Activated T-cell treated with anti-CD3 and anti-CD28 coated beads for 4 hours (primary cell): ENCODE measurements at places on chromosomes 7 and 10.

- DNase-seq = no peak
These were observed 234.0 kb downstream of the ZMYND11 start for GRCh38 chr10:369221-369683.

DNA sequence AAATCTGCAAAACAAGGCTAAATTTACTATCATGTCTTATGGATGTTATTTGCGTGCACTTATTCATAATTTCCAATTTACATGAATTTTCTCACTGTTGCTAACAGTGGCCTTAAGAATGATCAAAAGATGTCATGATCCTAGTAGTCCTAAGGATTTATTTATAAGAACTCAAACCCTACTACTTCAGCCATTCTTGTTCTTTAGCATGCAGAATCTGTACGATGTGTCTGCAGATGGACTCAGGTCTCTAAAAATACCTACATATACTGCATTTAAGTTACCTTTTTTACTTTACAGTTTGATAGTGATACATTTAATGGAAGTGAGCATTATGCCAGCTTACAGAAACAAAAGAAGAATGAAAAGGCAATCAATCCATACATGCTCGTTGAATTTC lies 91.2 kb downstream of the ZNF277 start:
- DNase-seq = no peak

GRCh38 chr10:45592926-45593325 lies 79.6 kb downstream of the ZFAND4 start:
- DNase-seq = no peak

GRCh38 chr10:35890676-35891495 lies 248.8 kb upstream of the FZD8 start:
- no peak for DNase-seq

- peak; percentile 19 for DNase-seq
These were observed 129.3 kb downstream of the PKD1L1 start for GRCh38 chr7:47818796-47819606.

DNA sequence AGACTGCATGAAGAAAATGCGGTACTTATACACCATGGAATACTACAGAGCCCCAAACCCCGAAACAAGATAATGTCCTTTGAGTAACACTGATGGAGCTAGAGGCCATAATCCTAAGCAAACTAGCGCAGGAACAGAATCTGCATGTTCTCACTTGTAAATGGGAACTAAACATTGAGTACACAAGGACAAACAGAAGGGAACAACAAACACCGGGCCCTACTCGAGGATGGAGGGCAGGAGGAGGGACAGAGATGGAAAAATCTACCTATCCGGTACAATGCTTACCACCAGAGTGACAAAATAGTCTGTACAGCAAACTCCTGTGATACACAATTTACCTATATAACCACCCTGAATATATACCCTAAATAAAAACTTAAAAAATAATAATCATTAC lies 507.9 kb downstream of the IPMK start:
- no peak for DNase-seq

DNA sequence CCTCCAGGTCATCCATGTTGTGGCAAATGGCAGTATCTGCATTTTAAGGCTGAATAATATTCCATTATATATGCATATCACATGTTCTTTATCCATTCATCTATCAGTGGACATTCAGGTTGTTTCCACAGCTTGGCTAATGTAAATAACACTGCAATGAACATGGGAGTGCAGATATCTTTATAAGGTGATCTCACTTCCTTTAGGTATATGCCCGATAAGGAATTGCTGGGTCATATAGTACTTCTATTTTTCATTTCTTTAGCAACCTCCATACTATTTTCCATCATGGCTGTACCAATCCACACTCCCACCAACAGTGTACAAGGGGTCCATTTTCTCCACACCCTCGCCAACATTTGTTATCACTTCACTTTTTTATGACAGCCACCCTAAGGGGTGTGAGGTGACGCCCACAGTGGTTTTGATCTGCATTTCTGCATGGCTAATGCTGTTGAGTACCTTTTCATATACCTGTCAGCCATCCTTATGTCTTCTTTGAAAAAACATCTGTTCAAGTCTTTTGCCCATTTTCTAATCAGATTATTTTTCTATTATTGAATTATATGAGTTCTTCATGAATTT lies 18.9 kb downstream of the ABI1 start:
- DNase-seq = no peak

DNA sequence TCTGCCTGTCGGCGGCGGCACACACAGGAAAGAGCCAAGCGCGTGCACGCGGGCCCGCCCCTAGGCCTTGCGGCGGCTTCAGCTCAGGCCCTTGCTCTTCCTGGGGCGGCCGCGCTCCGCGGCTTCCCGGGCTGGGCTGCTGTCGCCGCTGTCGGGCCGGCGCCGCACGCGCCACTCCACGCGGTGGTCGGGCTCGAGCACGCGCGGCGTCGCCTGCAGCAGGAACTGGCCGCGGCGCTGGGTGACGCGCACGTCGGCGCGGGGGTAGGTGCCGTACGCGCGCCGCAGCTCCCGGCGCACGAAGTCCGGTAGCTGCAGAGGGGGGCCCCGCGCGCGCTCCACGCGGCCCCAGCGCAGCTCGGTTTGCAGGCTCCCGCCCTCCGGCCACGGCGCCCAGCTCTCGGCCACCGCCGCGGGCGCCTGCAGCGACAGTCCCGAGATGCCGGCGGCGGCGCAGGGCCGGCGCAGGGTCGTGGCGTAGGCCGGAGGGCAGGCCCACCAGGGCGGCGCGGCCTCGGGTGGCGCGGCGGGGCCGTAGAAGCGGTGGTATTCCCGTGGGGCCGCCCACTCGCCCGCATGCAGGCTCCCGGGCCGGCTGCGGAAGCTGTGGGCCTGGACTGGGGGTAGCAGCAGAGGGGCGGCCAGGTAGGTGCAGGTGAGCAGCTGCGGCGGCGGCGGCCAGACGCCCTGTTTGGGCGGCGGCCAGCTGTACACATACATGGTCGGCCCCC lies 804 bp downstream of the C10orf95 start:
- DNase-seq = peak; percentile 65
